Stimulated activated CD4-positive, alpha-beta T cell treated with anti-CD3 and anti-CD28 coated beads, Interleukin-12 subunit alpha, Interleukin-12 subunit beta, amount 100 ng/mL, for 4 hours (primary cell): ENCODE measurements at places on chromosomes 2 and 18.

DNA sequence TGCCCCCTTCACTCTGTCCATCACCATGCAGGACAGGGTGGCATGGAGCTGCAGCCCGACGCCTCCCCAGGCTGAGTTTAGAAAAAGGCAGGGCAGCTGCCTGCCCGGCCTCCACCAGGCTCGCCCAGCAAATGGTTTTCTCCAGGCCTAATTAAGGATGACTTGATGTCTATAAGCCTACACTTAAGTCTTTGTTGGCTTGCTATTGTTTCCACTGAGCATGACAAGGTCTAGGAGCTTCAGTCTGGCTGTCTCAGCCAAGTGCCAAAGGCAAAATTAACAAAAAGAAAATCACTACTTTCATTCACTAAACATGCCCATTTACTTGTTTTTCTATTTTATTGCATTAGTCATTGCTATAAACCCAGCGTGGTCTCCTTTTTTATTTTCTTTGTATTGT lies 372.2 kb downstream of the INSIG2 start:
- no peak for DNase-seq

DNA sequence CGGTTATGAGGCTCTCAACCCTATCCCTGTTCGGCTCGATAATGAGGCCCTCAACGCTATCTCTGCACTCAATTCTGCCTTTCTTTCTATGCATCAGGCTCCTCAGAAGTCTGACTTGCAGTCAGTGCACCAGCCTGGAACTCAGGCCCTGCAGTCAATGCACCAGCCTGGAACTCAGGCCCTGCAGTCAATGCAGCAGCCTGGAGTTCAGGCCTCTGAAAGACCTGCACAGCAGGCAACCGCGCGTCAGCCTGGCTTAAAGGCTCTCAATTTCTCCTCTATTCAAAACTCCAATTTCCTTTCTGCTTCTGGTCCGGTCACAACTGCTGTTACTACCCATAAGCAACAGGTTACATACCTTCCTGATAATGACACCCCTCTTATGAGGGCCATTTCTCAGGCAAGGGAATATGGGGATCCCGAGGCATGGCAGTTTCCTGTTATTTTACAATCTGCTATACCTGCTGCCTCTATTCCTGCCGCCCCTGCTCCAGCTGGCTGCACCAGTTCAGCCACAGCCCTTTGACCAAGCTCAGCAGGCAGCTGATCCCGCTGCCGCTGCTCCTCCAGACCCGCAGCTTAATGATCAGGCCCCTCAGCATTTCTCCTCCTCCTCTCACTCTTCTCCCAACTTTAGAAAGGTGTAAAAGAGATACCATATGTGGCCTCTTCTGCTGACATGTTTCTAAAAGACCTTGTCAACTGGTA lies 933.6 kb upstream of the FANCL start:
- DNase-seq: no peak

DNA sequence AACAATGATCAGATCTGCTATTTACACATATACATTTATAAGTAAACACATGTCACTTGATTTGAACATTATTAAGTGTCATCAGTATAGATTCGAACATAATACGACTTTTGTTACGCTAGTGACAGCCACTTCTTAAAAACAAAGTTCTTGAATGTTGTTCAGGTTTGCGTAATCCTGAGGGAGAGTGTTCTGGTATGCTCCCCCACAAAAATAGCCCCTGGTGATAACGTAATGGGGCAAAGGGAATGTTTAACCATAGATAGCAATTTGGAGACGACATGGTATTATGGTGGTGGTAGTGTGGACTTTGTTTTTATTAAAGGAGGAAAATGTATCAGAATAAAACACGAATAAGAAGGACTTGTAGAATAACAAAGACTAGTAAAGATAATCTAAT lies 90.6 kb downstream of the PLEKHM3 start:
- DNase-seq: no peak

DNA sequence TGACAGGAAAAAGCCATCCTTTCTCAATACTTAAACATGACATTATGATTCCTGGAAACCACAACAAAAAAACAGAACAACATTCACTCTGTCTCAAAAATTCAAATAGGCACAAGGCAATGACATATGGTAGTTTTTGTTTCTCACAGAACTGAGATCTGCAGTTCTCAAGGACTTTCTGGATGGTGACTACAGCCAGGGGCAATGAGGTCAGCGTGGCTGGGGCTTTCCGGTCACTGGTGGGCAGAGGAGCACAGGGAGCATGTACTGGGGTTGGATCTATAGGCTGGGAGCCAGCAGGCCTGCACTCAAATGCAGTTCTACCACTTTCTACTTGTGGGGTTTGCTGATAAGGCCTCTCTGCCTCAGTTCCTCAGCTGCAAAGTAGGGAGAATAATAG lies 72.0 kb downstream of the CTAGE1 start:
- DNase-seq: no peak

GRCh38 chr2:39504790-39505335 lies 67.8 kb upstream of the MAP4K3 start:
- no peak for DNase-seq

- no peak for DNase-seq
These were observed 69.6 kb downstream of the THNSL2 start for GRCh38 chr2:88239781-88240180.

GRCh38 chr2:221109552-221109951 lies 462.6 kb downstream of the EPHA4 start:
- no peak for DNase-seq

GRCh38 chr2:34123996-34124785 lies 525.1 kb upstream of the FAM98A start:
- DNase-seq: no peak

DNA sequence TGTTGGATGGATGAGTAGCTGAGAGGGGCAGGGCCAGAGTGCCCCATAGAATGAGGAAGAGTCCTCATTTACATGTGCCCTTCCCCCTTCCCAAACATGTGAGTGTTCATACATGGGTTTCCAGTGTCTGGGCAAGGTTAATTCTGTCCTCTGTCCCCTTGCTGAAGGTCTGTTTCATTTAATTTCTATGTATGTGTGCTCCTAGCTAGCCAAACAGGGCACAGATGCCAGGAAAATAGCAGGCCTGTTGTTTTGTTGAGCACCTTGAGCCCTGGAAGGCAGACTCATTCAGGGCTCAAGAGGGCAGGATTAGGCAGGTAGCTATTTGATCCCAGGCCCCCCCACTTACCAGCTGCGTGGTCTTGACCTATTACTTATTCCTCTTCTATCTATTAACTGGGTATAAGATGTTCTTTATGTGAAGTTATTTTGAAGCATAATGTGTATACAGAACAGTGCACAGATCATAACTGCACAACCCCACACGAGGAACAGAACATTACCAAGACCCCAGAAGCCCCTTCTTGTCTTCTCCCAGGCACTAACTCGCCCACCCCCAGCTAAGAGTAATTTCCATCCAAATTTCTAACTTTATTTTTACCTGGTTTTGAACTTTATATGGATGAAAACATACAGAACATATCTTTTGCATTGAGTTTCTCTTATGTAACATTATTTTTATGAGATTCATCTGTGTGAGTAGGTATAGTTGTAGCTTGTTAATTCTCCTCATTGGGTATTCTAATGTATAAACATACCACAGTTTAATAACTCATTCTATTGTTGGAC lies 164.3 kb downstream of the RPIA start:
- no peak for DNase-seq

DNA sequence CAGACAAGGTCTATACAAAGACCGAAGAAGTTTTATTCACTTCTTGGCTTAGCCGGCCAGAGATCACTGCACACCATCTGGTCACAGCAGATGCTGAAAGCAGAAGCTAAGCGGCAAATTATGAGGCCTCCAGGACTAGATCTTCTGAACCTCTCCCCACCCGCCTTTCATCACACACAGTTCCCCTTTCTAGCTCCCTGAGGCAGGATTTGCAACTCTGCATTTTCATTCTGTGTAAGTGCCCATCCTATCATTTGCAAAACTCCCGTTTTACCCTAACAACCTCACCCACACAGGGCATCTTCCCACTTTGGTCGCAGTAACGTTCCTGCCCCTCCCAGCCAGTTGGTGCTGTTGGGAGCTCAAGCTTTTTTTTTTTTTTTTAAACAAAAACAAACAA lies 3.1 kb upstream of the MOB1A start:
- DNase-seq: no peak

DNA sequence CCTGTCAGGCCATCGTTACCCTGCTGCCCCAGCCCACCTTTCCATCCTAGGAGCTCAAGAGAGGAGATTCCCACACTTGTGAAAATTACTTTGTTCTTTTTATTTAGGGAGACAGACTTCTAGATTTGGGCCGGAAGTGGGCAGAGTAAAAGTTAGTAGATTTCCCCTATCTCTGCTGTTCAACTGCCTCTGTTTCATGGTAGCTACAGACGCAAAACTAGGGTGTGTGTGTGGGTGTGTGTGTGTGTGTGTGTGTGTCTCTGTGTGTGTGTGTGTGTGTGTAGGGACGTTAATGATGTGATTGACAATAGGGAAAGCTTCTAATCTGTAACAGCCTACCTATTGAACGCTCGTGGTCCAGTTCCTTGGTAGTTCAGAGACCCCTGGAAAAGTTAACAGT lies 438 bp downstream of the PSMA8 start:
- DNase-seq: no peak

DNA sequence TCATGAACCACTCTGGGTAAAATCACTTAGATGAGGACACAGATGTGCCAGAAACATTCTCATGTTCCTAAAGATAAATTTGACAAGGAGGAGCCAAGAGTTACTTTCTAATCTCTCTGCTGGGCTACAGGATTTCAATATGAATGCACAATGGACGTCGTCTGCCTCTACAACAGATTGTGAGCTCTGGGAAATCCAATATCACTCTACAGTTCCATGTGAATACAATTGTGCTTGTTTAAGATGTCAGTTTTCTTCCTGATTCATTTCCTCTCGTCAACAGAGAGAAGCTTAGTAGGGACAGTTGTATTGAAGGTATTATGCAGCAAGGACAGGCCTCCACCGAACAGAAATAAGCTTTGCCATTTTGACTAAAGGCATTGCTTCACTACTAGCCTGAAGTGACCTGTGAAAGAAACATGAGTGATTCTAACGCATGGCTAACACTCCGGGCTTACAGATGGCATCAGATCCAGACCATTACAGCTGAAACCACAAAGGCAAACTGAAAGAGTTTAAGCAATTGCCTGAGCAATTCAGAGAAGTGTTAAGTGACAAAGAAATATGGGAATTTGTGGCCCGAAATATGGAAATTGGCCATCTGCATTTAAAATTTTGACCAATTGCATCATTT lies 1591.5 kb downstream of the LRP1B start:
- no peak for DNase-seq

DNA sequence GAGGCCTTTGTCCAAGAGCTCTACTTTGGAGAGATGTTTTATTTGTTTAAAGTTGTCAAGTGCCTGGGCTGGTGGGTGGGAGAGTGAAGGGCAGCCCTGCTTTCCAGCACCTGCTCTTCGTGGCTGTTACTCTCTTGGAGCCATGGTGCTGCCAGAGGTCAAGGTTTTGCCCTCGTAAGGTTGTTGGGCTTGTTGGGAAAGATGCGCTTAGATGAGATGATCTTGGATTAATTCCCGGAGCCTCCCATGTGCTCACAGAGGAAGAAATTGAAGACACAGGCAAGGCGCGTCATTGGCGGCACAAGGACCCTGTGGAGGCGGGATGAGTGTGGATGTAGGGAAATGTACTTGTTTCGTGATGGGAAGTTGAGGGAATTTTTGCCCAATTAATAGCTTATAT lies 27.9 kb downstream of the ZCCHC2 start:
- no peak for DNase-seq

DNA sequence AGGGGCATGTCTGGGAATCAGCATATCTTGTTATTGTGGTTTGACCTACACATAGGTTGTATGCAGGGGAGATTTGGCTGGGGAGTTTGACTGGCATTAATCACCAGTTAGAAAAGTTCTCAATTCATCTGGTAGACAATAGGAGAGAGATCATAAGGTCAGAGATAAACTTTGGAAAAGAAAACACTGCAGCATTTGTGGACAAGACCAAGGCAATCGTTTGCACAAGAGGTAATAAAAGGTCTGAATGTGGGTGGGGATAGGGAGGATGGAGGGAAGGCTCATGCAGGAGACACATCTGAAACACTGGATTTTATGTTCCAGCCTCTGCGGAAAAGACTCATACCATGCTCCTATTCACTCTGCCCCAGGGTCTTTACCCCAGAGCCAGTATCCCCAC lies 136.9 kb downstream of the MAIP1 start:
- no peak for DNase-seq

DNA sequence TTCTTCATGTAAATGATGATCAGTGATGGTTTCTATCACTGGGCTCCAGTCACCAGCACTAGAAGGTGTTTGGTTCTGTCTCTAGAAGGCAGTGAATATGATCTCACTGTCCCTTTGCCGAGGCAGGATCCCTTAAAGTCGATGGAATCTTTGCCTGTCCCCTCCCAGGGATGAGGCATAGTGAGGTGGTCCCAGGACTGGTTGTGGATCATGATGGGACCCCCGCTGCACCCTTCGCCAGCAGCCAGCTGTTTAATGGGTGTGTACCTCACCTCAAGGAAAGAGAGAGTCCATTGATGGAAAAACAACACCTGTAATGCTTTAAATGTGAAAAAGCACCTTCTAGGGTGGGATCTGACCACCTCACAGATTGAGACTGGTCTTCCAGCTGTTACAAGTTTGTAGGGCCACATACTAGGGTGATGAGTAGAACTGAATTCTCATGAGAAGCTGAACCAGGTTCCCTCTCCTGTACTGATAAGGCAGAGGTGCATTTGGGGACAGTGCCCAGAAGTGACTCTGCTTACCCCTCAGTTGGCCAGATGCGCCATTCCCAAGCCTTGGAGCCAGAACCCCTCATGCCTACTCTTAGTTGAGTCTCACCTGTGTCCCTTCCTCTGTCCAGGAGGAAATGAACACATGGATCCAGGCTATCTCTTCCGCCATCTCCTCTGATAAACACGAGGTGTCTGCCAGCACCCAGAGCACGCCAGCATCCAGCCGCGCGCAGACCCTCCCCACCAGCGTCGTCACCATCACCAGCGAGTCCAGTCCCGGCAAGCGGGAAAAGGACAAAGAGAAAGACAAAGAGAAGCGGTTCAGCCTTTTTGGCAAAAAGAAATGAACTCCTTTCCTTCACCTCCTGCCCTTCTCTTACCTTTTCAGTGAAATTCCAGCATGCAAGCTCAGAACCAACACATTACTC lies 55.5 kb upstream of the EML6 start:
- DNase-seq: no peak

DNA sequence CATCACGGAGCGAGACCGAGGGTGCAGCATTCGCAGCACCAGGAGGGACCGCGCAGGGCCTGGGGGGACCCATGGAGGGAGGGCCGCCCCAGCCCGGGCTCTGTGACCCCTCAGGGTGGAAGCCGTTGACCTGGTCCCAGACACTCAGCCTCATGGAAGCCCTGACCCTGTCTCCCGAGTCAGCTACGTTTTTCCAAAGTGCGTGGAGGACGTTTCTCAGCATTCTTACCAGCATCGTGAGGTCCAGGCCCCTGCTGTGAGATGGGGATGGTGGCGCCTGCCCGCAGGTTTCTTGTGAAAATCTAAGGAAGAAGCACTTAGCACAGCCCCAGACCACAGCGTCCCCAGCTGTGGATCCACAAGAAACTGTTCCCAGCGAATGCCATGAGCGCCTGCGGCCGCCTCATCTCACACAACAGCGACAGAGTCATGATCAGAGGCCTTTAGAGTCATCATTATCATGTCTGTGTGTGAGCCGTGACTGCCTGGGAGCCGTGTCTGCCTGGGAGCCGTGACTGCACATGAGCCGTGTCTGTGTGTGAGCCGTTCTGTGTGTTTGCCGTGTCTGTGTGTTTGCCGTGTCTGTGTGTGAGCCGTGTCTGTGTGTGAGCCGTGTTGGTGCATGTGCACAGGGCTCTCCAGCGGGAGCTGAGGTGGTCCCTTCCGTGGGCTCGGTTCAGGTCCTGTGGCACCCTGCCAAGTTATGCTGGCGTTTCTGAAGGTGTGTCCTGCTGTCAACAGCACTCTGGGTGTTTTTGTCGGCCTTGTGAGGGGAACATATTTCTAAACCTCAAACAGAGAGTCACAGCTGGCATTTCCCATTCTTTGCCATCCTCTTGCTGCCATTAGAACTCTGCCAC lies 49.2 kb upstream of the KCNG2 start:
- no peak for DNase-seq
